ENCODE measurements at places on chromosomes 11 and 22.
A peak's percentile ranks its signal among the peaks of the same experiment; 100 is the strongest.

DNA sequence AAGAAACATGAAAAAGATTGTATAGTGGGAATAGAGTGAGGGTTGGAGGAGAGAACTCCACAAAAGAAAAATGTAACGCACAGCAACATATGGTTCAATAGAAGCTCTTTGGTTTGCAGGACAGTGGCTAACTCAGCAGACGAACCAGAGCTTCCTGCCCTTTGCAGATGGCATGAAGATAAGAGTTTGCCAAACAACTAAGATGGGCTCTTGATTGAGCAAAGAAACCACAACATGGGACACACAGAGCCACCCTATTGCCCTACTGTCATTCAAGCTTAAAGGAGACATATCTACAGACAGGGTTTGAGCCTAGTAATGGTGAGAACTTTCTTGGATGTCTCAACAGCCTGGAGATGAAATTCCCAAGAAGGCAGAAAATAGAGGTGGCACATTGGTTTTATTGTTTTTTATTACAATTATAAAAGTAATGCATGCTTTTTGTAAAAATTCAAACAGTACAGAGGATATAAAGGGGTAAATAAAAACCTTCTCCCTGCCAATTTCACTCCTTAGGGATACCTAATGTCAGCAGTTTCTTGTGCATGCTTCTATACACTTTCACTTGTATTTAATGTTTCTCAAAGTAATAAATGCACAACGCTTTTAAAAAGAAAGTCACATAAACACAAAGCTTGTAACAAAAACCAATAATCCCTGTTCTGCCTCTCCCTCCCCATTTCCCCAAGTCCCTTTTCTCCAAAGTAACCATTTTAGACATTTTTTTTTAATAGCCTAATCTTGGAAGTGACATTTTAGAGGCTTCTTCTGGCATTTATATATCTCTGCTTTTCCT lies 63.7 kb downstream of the COPB1 start:
- DNase-seq = no peak

DNA sequence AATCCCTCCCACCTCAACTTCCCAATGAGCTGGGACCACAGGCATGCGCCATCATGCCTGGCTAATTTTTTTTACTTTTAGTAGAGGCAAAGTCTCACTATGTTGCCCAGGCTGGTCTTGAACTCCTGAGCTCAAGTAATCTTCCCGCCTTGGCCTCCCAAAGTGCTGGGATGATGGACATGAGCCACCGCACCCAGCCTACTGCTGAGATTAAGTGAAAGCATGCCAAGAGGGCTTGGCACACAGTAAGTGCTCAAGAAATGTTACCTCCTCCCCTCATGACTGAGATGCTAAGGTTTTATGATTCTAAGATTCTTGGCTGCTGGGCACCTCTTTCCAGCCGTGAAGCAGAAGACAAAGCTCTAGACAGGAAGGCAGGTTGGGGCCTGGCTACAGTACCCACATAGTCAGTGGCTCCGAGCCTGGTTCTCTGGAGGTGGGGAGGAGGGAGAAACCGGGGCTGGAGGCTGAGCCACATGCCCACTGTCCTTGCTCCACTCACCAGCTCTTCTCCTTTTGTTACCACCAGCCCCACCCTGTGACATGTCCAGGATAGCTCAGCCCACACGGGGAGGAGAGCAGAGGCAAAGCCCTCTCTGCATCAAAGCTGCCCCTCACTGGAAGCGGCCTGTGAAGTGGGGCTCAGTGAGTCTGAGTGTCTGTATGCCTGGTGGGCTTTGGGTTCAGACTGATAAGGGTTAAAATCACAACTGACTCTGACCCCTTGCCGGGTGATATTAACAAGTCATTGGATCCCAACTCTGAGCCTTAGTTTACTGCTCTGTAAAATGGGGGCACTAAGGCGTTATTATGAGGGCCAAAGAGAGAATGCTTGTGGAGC lies 12.9 kb downstream of the ARHGEF17 start:
- peak; percentile 51 for DNase-seq

DNA sequence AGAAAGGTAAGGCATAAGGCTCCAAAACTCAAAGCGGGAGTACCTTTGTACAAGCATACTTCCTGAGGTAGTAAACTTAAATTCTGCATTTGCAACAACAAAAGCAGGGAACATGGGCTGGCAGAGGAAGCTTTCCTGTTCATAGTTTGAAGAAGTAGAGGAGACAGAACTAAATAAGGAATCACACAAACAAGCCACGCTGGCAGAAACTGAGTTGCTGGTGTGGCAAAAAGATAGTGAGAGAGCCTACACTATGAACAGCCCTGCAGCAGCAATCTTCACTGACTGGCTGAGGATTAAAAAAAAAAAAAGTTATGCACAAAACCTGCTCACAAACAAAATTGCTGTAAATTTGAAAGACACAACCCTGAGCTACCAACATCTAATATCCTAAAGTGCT lies 46.5 kb downstream of the FCHSD2 start:
- DNase-seq = no peak

- no peak for DNase-seq
Observed at GRCh38 chr11:45320371-45320770, 34.2 kb upstream of the SYT13 start.

All from astrocyte of the spinal cord (primary cell).